ENCODE measurements at places on chromosomes 16 and 17. TPM values are rescaled to one million over a fixed set of nuclear protein-coding genes. Genes with fewer than 3 reads are reported as not detected.

KRTAP4-9 gene
- not detected for polyA plus RNA-seq

DNA sequence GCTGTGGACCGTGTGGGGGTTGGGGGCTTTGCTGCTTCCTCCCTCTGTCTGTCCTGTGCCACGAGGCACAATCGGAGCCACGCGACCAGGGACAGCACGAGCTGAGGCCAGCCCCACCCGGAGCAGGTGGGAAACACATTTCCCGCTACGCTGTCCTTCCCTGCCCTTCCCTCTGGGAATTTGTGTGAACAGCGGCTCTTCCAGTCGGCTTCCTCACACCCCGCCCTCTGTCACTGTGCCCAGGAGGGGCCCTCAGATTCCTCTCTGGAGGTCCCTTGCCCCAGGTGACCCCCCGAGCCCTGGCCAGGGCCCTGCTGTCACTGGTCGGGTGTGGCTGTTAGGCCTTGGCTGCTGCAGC is 19.6 kb downstream of the SPIRE2 start:
- DNase-seq = no peak
- H3K27ac ChIP-seq = no peak overlapping the region
- no peaks in the 10 kb centered on the region for H3K36me3 ChIP-seq
- H3K4me3 ChIP-seq = no peak overlapping the region

LRRC75A gene
- 8.1 TPM for polyA plus RNA-seq

GRCh38 chr17:2369551-2370210 is 31.2 kb downstream of the MNT start:
- H3K4me3 ChIP-seq = no peak overlapping the region
- no peak for DNase-seq
- peaks cover 23% of the 10 kb centered on the region for H3K36me3 ChIP-seq
- no peak overlapping the region for H3K27ac ChIP-seq
- H3K4me1 ChIP-seq = peaks cover 6% of the 10 kb centered on the region
- H3K27me3 ChIP-seq = no peaks in the 10 kb centered on the region

GRCh38 chr17:35714988-35715387 is 16.5 kb upstream of the RASL10B start:
- H3K27ac ChIP-seq = no peak overlapping the region
- H3K27me3 ChIP-seq = no peaks in the 10 kb centered on the region
- peaks cover 15% of the 10 kb centered on the region for H3K36me3 ChIP-seq
- no peak for DNase-seq

DNA sequence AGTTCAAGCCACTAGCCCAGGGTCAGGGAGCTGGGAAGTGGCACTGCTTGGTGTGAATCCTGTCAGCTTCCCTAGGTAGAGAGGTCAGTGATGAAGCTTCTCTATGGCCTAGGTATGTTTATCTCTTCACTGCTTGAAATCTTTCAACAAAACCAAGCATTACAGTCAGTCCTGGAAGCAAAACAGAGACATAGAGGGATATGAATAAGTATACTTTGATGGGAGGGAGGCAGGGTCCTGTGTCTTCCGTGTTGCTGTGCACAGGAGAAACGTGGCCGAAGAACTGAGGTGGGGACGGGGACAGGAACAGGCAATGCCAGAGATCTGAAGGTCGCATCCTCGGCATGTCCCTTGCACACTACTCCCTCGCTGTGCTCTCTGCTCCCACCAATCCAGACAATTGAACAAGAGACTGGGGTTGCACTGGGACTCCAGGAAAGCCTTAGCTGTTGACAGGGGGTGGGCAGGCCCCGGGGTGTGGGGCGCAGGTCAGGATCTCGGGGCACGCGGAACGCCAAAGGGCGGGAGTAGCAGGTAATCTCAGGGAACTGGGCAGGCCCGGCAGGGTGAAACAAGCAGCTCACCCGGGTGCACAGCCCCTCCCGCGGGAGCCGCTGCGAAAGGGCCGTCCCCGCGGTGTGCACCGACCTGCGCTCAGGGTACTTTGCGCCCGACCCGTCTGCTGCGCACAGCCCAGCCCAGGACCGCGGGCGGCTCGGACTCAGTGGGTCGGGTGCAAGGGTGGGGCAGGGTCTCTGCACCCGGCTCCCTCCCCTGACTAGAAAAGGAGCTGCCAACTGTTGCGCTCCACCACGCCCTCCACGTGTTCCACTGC is at the start of gene MT1H:
TSS of gene MT1H (plus strand) at position 810 of the 835 bp plus-strand sequence. CDS start 71 bp downstream, outside the sequence.
- peaks cover 76% of the 10 kb centered on the region for H3K27me3 ChIP-seq
- DNase-seq = no peak
- no peaks in the 10 kb centered on the region for H3K4me1 ChIP-seq
- H3K4me3 ChIP-seq = no peak within 1 kb of the TSS
- H3K27ac ChIP-seq = no peak within 1 kb of the TSS

DNA sequence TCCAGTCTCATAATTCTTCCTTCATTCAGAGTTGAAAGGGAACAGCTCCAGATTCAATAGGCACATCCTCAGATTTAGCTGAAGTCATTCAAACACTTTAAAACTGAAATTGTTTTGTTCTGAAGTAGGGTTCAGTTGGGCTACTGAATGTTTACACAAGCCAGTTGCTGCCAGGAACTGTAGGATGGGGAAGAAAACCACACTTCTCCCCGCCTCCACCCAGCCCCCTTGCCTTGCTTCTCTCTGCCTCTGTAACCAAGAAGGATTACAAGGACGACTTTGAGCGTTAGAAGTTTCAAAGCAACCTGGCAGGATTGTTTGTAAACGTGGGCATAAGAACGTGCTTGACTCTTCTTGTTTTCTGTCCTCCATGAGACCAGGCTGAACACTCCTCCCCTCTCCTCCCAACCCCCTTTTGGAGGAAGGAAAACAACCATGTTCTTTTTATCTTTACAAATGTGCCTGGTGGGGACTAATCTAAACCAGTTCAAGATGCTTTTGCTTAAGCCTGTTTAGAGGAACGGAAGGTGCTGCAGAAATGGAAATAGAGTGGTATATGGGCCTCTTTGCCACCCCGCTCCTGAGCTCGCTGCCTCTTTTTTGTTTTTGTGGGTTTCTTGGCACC is 287.9 kb downstream of the FTO start:
- H3K4me3 ChIP-seq = no peak overlapping the region
- DNase-seq = peak; percentile 14

TBC1D3G gene
- polyA plus RNA-seq = not detected

DNA sequence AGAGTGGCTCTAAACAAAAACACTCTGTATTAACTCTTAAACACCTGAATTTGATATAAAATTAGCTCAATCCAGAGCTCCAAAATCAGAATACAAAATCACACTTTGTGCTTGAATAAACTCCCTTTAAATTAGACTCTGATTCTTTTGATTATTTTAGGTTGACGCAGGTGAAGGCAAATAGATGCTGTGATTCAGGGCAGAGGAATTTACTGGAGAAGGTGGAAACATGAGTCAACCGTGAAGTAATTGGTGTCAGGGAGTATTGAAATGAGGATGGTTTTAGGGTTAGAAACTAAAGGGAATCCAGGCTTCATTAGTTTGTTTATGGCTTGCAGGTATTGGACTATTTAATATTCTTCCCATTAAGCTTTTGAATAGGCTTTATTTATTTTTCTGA is 37.1 kb upstream of the TEKT1 start:
- H3K27me3 ChIP-seq = peaks cover 17% of the 10 kb centered on the region
- no peak overlapping the region for H3K27ac ChIP-seq

GRCh38 chr17:44932096-44932786 is 15.3 kb downstream of the KIF18B start:
- DNase-seq = no peak
- H3K27me3 ChIP-seq = no peaks in the 10 kb centered on the region
- H3K4me3 ChIP-seq = no peak overlapping the region
- no peaks in the 10 kb centered on the region for H3K4me1 ChIP-seq
- H3K36me3 ChIP-seq = peaks cover 16% of the 10 kb centered on the region

DNA sequence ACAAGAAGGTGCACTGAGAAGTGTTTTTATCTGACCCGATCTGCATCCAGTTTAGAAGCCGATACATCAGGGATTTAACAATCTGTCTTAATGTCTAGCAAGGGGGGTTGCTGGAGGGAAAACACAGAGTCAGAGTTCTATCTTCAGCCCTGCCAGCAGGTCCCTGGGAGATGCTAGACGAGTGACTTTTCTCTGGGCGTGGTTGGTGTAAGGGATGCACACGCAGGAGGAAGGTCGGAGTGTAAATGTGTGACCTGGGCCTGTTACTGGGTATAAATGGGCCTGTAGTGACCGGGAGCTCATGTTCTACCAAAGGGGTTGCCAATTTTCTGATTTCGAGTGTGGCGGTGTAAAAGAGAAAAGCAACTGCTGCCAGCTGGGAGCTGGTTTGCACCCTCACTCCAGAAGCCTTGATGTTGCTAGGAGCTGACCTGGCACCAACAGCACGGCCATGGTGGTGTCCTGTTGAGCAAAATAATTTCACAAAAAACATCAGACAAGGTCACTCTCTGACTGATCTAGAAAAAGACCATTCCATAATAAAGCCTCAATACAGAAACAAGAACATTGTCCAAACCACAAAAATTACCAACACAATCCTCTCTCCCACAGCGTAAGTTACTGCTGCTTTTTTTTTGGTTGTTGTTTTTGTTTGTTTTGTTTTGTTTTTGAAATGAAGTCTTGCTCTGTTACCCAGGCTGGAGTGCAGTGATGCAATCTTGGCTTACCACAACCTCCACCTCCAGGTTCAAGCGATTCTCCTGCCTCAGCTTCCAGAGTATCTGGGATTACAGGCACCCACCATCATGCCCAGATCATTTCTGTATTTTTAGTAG is 1.3 kb upstream of the KCTD13 start:
- H3K4me1 ChIP-seq = peaks cover 15% of the 10 kb centered on the region
- H3K4me3 ChIP-seq = no peak overlapping the region
- H3K36me3 ChIP-seq = peaks cover 3% of the 10 kb centered on the region

- peak overlapping the region; percentile 9 for H3K27ac ChIP-seq
- H3K4me3 ChIP-seq = peak overlapping the region; percentile 42
- peaks cover 15% of the 10 kb centered on the region for H3K36me3 ChIP-seq
- peak; percentile 27 for DNase-seq
Observed at GRCh38 chr17:81511804-81512561, 616 bp downstream of the ACTG1 start.

RASL10B gene
- 0.29 TPM for polyA plus RNA-seq

- H3K36me3 ChIP-seq = no peaks in the 10 kb centered on the region
- DNase-seq = no peak
- no peak overlapping the region for H3K27ac ChIP-seq
- no peak overlapping the region for H3K4me3 ChIP-seq
Observed at GRCh38 chr16:60123392-60124023, 1389.4 kb upstream of the GOT2 start.

DNA sequence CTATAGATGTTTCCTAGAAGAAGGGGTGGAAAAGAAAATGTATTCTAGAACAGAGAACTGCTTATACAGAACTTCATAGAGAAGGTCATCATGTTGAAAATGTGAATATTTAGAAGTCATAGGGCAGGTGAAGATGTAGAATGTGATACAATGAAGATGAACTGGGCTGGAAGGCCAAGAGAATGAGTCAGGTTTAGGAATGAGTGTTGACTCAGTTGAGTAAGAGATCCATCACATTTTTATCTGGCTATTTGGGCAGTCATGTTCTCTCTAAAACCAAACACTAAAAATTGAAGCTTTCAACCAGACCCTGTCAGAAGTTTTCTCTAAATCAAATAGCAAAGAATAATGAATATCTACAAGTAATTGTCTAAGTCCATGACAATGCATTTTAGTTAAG is 660.5 kb downstream of the KCNJ2 start:
- no peak for DNase-seq
- no peaks in the 10 kb centered on the region for H3K4me1 ChIP-seq
- H3K4me3 ChIP-seq = no peak overlapping the region
- no peaks in the 10 kb centered on the region for H3K27me3 ChIP-seq
